ENCODE measurements at places on chromosomes 13 and 19. TPM values are rescaled to one million over a fixed set of nuclear protein-coding genes. Genes with fewer than 3 reads are reported as not detected.
A peak's percentile ranks its signal among the peaks of the same experiment; 100 is the strongest.

The CDC42EP5 gene
- 14.4 TPM for total RNA-seq

GRCh38 chr19:10566658-10567410 lies 1.0 kb upstream of the KRI1 start:
- DNase-seq: no peak

- DNase-seq: no peak
Measured at GRCh38 chr13:22235285-22235949, 564.5 kb downstream of the FGF9 start.

DNA sequence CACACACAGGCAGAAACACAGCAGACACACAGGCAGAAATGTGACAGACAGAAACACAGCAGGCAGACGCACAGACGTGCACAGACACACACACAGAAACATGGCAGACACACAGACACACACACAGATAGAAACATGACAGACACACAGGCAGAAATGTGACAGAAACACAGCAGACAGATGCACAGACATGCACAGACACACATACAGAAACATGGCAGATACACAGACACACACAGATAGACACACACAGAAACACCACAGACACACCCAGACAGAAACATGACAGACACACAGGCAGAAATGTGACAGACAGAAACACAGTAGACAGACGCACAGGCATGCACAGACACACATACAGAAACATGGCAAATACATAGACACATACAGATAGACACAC lies 1.3 kb downstream of the TBXA2R start:
- no peak for DNase-seq

The CD37 gene
- total RNA-seq: 43.8 TPM

DNA sequence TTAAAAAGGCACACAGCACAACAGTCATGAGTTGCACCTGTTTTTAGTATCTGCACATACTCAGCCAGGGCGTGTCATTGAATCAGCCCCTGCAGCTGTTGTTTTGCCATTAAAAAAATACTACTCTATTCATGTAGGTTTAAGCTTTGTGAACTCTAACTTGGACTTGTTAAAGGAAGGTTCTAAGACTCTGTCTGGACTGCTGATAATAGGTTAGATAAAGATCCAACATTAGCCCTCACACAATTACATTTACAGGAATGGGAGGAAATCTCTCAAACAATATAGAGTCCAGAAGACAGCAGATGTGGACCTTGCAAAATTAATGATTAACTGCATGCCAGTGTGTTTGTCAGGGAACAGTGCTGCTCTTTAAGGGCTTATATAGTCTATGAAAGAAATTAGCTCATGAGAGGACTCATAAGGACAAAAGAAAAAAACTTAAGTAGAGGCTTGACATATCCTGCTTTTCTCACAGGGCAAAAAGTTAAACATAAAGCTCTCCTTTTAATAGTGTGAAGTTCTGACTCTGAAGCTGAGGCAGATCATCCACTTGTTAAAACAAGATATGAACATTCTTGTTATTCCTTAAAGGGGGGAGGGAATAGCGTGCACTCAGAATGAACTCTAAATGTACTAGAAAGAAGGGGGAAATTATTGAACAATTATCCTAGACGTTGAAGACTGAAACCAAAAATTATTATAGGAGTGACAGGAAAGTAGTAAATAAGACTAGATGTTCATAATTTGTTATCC lies 243.6 kb downstream of the NDFIP2 start:
- DNase-seq: no peak

DNA sequence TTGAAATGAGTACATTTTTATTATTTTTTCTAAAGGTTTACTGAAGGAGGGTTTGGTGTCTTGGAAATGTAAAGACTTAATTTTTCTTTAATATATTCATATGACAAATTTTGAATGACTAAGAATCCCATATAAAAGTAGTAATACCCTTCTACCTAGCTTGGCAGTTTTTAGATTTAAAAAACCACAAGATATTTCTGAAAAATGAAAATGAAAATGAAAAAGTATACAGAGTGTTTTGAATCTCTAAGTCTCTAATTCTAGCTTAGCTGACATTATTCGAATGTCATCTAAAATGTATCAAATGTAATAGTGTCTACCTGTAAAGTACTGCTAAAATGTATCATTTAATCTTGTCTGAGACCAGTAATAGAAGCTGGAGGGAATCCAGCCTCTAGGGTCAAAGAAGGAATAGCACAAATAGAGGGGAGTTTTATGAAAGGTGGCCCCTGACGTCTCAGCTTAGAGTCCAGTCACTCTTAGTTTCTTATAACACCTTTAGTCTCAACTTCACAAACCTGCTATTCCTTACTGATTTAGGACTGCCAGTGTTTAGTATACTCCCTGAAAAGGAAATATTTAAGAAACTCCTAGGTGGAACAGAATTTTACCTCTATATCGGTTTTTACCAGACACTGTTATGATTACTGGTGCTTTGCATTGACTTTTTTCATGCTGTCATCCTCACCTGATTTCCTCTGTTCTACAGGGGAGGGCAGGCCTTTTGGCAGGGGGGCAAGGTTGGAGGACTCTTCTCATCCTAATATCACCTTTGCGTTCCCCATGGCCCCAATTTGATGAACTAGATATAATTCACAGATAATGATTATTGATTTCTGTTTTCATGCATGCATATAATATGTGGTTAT lies 16.2 kb upstream of the MIR17HG start:
- DNase-seq: no peak

The CEACAM7 gene
- not detected for total RNA-seq

DNA sequence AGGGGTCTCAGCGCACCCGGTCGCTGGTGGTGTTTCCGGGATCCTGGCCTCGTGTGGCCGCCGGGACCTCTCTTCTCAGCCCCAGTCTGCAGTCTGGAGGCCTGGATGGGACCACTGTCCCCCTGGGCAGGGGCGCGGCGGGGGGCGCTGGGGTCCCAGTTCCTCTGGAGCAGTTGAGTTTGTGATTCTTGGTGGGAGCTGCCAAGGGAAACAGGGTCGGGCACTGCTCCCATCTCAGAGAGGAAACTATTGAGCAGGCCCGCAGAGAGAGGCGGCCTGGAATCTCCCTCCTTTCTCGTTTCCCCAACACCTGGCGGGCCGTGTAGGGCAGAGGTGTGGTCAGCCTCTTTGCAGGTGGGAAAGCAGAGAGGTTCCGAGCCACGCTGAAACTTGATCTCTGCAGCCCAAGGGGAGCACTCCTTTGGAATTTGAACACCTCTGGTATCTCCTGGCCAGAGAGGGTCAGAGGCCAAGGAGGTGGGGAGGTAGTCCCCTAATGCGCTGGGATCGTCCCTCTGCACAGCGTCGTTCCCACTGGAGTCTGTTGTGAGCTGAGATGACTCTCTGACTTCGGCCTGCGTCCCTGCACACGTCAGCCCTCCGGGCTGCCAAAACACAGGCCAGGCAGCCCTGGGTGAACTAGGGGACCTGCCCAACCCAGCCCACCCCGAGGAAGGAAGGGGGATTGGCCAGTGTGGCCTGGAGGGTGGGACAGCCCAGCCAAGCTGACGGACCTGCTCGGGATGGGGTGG lies 741 bp downstream of the PLEKHF1 start:
- DNase-seq: no peak

The CFD gene
- total RNA-seq: 1,367 TPM

The ACP7 gene
- total RNA-seq: not detected

DNA sequence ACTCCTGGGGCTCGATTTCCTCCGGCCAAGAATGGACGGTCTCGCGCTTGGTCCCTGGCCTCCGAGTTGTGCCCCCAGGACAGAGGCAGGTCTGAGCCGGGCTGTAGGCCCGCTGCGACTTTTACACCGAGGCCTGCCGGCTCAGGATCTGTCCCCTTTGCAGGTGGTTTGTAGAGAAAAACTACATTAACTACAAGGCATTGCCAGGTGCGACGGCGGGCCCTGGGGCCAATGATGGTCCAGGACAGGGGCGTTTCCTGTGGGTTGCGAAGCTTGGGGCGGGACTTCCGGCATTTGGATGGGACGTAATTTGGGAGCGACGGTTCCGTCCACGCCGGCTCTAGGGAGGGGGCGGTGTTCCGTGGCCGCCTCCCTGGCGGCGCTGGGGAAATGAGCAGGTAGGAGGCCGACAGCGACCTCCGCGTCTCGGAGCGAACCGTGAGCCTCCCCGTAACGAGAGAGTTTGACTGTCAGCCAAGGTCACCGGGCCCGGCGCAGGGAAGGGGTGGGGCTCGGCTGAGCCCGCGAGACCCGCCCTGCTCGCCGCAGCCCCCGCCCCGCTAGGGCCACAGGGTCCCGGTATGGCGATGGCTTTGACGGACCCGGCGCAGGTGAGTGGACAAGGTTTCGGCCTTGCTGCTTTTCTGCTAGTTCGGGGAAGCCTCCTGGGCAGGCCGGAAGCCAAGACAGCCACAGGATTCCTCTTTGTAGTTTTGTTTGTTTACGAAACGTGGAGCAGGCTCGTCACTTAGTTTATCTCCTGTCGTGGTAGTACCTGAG lies at the start of gene ZNF805:
ZNF805 (plus strand) TSS at position 322 of the 780 bp plus-strand sequence; CDS start at position 582, 260 bp downstream.
- peak; percentile 88 for DNase-seq
